ENCODE measurements at places on chromosomes 3 and 15.
A peak's percentile ranks its signal among the peaks of the same experiment; 100 is the strongest.

DNA sequence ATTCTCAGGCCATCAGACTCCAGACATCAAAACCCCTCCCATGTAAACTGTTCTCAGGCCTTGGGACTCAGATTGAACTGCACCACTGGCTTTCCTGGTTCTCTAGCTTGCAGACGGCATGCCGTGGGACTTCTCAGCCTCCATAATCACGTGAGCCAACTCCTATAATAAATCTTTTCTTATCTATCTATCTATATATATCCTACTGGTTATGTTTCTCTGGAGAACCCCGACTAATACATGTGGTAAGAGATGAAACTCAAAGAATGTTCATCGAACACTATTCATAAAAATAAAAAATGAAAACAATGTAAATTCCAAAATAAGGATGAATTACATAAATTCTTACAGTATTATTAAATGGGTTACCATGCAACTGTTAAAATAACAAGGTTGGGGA is 84.5 kb upstream of the NTRK3 start:
- DNase-seq = no peak

GRCh38 chr3:19662486-19662885 is 271.5 kb downstream of the EFHB start:
- no peak for DNase-seq

DNA sequence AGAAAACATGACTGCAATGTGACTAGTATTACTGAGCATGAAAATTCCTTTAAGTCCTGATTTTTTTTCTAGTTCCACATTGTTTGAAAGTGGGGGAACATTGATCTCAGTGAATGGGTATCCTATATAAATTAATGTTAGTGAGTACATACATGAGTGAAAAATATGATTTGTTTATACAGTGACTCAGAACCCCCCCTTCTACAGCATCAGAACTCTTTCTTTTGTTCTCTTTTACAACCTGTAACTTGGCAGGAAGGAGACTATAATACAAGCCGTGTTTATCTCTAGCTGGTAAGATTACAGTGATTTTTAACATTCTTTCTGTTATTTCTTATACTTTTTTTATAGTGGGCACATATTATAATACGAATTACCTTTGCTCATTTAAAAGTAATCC is 384.7 kb downstream of the PDCD6IP start:
- DNase-seq = no peak

DNA sequence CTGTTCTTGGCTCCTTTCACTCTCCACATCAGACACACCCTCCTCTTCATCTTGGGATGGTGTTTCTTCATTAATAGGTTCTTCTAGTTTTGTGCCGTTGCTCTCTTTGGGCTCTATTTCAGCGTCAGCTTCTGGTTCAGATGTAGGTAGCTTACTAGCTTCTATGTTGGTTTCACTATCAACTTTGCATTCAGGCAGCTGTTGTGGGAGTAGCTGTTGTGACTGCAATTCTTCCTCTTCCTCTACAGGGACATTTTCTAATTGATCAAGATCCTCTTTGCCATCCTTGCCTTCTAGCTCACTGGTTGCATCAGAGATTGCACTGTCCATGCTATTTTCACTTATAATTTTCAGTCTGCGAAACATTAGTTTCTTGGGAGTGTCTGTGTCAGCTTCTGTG is 80.1 kb downstream of the SETD2 start:
- DNase-seq = no peak

GRCh38 chr3:46962990-46963389 is 13.6 kb downstream of the CCDC12 start:
- DNase-seq = no peak

- peak; percentile 46 for DNase-seq
Measured at GRCh38 chr3:71585887-71586809, 2.6 kb upstream of the FOXP1 start.

DNA sequence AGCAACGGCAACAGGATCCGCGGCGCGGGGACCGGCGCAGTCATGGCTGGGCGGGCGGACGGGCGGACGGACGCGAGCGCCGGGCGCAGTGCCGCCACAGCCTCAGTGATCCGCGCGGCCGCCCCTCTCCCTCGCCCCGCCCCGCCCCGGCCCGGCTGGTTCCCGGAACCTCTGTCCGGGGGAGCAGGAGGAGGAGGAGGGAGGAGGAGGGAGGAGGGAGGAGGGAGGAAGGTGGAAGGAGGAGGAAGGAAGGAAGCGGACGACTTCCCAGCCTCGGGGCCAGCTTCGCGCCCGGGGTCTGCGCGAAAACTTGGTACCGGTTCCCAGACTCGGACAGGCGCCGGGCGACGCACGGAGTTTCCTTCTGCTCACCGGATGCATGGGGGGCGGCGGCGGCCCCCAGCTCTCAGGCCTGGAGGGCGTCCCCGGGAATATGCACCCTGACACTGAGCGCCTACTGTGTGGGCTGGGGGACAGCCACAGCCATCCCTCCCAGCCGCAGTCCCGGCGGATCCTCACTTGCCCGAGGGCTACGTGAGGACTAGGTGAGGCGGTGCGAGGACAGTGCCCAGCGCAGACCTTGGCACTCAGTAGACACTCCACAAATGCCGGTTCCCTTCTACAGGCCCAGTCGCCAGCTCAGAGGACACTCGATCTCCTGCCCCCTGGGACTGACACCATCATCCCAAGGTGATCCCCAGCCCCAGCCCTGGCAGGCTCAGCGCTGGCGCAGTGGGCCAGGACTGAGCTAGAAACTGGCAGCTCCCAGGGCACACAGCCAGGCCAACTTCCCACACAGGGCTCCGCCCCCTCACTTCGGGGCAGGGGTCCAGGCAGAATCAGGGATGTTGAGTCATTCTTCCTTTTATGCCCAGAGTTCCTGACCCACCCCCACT is at the start of gene SHISA5:
TSS of gene SHISA5 (minus strand) at position 124 of the 896 bp plus-strand sequence. CDS start at position 44, 80 bp downstream.
- peak; percentile 50 for DNase-seq

GRCh38 chr15:78750566-78750965 is 60.7 kb downstream of the ADAMTS7 start:
- peak; percentile 29 for DNase-seq

GRCh38 chr15:65305776-65306175 is 1.3 kb downstream of the RNU5B-1 start:
- DNase-seq = no peak

GRCh38 chr15:27438403-27439375 is 467.7 kb downstream of the GABRG3 start:
- DNase-seq = no peak

DNA sequence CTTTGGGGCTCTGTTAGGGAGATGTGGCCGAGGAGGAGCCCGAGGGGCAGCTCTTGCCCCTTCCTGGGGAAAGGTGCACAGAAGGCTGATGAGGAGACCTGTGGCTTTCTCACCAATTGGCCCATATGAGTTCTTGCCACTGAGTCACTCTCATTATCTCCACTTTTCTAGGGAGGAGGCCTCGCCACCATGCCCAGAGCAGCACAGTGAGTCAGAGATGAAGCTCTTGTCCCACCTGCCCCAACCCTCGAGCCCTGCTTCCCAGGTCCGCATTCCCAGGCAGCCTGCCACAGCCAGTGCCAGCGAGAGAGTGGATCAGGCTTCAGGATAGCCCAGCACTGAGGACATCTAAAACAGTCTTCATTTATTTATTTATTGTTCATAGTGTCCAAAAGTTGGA is 53.5 kb downstream of the AMOTL2 start:
- DNase-seq = peak; percentile 85

- DNase-seq = no peak
Measured at GRCh38 chr3:66498687-66499621, 1.9 kb downstream of the LRIG1 start.

GRCh38 chr3:149042789-149043386 is 43.4 kb downstream of the HLTF start:
- peak; percentile 69 for DNase-seq

GRCh38 chr3:12884790-12885582 is 43.6 kb upstream of the RPL32 start:
- DNase-seq = no peak

DNA sequence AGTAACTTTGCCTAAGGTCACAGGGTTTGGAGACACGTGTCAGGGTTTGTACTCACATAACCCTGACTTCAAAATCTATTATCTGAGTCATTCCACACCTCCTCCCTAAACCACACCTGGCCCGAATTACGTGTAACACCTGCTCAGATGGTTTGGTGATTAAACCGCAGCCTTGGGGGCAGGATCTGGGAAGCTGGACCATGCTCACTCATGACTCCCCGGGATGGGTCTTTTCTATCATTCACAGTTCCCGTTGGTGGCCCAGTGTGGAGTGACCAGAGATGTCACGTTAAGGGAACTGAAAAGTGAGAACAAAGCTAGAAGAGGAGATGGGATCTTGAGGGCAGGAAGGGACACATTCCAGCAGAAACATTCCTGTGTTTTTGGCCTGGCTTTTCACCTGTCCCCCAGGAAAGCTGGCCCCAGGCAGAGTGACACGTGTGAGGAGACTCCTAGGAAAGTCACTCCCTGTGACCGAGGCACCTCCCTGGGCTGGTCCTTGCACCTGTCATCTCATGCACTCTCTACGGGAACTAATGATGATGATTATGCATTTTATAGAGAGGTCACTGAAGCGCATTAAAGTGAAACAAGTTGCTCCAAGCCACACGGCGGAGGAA is 75.4 kb upstream of the POMGNT2 start:
- peak; percentile 93 for DNase-seq

- DNase-seq = peak; percentile 33
Measured at GRCh38 chr15:50909010-50909317, 481 bp downstream of the AP4E1 start.

GRCh38 chr3:10941972-10942371 is 50.6 kb upstream of the SLC6A1 start:
- DNase-seq = peak; percentile 74

DNA sequence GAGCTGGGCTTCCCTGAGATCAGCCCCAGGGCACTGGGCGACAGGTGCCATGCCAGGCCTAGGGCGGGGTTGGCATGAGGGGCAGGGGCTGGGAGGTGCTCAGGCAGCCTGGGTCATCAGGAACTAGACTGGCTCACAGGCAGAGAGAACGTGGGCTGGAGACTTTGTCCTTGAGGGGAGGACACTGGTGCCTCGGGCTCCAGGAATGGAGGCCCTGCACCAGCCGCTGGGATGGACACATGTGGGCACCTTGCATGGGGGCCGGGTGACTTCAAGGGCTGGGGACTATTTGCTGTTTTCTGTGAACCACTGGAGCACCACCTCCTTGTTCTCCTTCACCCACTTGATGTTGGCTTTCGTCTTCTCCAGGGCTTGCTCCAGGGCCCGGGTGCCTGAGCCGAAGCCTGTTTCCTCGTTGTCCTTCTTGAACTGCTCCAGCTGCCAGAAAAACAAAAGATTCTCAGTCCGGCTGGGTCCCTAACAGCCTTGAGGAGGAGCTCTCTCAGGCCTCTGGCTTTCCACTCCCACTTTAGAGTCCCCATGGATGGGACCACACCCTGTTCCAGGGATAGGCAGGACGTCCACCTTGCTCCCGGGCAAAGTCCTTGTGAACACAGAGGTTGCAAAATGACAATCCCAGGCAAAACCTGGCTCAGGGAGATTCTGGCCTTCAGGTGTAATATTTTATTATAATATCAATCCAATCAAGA is 9.1 kb downstream of the MESP2 start:
- no peak for DNase-seq

DNA sequence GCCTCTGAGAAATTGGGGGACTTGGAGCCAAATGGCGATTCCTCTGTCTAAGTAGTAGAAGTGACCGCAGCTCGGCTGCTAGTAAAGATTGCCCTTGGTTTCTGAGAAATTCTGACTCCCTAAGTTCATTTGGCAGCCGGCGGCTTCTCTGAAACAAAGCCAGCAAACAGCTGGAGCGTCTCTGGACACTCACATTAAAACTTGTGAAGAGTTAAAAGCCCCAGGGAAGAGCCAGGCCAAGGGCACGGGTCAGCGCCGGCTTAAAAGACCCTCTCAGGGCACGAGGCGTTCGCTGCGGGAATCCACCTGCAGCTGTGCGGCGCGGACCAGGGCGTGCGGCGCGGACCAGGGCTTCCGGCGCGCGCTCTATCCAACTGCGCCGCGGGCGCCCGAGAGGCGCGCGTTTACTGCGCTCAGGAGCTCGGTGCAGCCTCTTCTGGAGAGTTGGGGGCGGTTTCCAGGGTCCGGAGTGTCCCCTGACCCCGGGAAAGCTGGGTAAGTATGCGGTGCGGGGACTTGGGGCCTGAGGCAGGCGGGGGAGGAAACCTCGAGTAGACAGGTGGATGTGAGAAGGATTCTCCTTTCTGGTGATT is at the start of gene COL6A5:
TSS of gene COL6A5 (plus strand) at position 186 of the 593 bp plus-strand sequence. CDS start 27,967 bp downstream, outside the sequence.
- no peak for DNase-seq

DNA sequence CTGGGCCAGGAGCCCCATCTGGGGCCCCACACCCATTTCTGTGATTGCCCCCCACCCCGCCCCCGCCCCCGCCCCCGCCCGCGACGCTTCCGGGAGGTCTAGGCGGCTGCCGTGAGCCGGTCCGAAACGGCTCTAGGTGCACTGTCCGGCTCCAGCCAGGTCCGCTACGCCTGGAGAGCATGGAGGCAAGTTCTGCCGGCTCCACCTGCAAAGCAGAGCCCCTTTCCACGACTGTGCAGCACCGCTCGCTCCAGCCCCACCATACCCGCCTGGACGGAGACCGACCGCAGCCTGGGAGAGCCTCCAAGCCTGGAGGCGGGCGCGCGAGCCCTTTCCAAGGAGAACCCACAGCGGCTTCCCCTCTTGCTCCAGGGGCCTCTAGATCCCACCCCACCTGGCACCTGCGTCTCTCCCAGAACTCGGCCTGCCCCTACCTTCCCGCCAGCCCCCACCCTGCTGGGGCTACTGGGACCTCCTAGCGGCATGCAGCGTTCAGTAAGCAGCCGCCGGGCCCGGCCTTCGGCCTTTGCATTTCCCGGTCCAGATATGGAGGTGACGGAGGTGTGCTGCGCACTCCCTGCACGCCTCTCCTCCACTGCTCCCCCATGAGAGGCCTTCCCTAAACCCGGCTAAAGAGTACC is 66.2 kb downstream of the KLF13 start:
- DNase-seq = no peak

DNA sequence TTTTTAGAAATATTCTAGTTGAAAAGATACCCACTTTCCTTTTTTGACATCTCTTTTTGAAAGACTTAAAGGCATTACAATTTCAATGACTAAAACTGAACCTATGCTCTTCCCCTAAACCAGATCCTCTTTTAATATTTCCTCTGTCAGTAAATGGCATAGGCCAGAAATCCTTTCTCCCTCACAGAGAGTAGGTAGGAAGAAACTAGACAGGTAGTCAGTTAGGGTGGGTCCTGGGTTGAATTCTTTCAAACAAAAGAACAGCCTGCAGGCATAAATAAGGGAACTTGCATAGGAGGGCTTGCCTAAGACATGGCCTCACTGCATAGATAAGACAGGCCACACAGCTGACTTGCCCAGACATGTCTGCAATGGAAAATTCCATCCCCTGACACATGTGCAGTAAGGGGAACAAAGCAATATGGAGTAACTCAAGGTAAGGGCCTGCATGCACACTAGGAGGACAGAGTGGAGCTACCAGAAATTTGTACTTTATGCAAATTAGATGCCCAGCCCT is 23.1 kb downstream of the PLSCR5 start:
- peak; percentile 99 for DNase-seq

GRCh38 chr3:111998636-111999483 is at the start of gene TAGLN3:
Gene TAGLN3 (plus strand): TSS chr3:111998922. CDS start chr3:111999423, 501 bp downstream.
- DNase-seq = peak; percentile 63

- DNase-seq = no peak
Measured at GRCh38 chr3:94360987-94361386, 298.1 kb downstream of the NSUN3 start.

Measured in bronchial epithelial cell (primary cell).